ENCODE measurements at places on chromosomes 5 and 9.

DNA sequence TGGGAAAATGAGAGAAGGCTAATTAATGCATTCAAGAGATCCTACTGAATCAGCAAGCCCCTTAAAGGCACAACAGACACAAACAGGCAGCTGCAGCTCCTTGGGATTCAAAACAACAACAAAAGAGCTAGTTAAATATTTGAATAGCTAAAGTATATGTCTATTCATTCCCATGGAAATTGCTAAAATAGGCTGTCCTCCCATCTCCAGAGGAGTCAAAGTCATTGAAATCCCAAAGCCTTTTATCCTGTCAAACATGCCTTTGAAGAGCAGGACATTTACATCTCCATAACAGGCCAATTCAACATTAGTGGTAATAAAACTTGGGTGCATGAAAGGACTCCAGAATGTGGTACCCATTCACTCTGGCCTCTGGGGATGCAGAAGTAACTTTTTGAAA is 177.4 kb downstream of the NTRK2 start:
- no peak for DNase-seq

DNA sequence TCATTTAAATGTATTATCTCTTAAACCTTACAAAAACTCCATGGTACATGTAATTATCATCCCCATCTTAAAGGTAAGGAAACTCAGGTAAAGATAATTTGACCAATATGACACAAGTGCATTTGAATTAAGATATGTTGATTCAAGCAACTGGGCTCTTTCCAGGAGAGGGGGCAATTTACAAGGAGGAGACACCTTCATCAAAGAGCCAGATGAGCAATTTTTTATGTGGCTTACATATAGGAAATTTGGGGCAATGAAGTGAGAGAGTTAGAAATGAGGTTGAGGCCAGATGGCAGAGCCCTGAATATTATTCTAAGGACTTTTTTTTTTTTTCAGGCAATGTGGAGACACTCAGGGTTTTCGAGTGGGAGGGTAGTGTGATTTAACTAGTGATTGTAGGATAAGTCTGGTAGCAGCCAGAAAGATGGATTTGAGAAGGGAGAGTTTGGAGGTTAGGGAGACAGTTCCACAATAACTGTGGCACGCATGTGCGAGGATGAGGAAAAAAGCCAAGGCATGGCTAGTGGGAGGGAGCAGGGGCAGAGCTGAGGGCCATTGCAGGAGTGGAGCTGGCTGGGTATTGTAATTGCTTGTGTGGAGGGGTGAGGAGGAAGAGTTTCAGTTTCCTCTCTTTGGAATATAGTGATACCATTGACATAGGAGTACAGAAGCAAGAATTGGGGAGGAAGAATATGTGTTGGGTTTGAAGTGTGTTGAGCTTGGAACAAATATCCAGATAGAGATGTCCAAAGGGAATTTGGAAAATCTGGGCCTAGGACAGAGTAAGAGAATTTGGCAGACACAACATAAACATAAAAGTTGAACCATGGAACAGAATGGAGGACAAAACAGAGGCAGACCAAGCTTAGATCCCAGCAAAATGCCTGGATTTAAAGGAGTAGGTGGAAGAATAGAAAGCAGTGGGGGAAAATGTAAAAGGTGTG is 72.0 kb downstream of the ACTBL2 start:
- DNase-seq, result no peak

DNA sequence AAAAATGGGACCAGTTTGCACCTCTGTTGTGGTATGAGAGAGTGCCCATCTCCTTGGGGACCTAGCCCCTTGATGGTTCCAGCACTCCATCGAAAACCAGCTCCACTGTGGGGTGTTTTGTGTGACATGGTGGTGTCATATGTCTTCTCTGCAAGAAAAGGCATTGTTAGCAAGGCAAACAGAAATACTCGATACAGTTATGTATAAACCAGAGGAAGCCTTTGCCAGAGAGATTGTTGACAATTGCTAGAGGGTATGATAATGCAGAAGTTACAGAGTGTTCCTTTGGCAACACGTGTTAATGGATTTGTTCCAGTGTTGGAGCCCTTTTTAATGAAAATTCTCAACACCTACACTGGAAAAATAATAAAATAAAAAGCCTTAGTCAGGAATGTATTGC is 270.4 kb upstream of the DMRT1 start:
- no peak for DNase-seq

- no peak for DNase-seq
These were observed 168.8 kb upstream of the POC5 start for GRCh38 chr5:75885849-75886596.

GRCh38 chr9:135201711-135202110 is 114.2 kb downstream of the OLFM1 start:
- DNase-seq, result no peak

DNA sequence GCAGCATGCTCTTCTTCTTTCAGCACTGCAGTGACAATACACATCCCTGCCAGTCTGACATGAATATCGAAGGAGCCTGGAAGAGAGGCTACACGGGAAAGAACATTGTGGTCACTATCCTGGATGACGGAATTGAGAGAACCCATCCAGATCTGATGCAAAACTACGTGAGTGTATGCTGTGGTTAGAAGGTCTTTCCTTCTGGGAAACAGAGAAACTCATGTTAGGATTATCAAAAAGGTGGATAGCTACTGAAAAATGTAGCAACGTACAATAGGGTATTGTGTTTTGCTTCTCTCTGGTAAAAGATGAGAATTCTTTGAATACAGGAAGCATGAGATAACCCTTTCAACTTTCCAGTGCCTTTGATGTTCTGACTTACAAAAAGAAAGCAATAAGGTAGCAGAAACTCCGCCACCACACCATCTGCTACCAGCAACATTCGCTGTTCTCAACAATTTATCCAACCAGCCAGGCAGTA is 133.3 kb downstream of the PCSK5 start:
- no peak for DNase-seq

GRCh38 chr9:109005678-109006077 is 7.6 kb downstream of the CTNNAL1 start:
- no peak for DNase-seq

DNA sequence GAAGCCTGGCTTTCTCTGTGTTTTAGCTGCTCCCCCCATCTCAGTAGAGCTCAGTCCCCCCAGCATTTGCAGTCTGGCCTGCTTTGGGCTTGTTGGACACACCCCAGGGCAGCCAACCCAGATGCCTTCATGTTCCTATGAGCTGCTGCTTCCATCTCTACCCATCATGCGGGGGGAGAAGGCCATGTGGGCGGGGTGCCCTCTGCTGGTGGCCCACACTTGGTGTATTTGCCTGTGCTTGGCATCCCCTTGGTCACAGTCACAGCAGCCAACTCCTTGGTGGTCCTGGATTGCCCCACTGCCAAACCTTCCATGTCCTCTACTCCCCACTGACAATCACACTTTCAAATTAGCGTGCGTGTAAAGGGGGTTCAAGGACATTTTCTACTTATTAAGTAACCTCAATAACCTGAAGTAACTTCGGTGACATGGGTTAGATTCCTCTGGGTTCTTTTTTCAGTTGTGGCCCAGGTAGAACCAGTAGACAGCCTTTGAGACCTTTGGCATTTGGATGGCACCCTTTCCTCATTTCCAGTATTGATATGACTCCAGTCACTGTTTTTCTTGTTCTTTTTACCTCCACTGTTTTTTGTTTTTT is 42.8 kb downstream of the SNX30 start:
- peak; percentile 30 for DNase-seq

DNA sequence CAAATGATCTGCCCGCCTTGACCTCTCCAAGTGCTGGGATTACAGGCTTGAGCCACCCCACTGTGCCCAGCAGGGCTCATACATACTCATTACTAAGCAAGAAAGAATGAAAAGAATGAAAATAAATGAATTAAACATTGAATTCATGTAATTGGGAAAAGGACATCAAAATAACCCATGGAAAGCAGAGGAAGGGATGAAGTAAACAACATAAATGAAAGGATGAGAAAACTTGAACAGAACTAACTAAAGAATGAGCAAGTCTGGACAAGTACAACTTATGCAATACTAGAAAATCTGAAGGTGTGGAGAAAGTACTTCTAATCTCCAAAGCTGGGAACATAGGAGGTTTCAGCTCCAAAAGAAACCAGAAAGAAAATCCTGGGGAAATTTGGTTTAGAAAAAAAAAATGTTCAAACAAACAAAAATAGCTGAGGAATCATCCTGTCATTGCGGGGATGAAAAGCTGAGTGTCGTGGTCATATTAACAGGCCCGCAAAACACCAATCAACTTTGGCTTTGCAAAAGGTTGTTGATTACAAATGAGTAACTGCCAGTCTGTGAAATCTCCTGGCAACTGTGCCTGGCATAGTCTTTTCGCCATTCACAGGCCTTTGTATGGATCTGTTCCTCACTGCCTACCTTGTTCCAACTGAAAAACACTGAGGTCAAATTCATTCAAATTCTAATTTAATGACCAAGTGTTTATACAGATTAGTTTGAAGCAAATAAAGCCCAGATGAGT is 2.3 kb upstream of the AK3 start:
- DNase-seq, result no peak

DNA sequence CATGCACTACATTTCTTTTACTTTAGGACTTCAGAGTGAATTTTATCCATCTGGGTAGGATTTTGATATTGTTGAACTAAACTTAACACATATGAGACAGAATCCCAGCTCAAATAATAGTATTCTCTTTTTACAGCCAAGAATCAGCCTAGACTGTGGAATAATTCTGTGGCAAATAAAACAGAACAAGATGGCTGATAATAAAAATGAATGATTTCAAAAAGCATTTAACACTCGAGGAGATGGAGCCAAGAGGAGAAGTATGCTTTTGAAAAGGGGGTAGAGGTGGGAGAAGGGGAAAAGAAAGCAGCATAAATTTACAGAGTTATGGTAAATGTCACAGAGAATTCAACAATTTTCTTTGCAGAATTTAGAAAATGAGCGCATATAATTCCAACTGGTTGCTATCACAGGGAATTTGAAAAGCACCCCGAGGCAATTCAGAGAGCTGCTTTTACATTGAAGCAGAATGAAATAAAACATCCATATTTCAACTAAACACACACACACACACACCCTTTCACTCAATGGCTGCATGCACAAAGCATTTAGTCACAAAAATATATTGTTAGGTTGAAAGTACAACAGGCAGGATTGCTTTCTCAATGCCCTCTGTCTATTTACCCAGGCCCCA is 60.2 kb upstream of the DMAC1 start:
- no peak for DNase-seq

DNA sequence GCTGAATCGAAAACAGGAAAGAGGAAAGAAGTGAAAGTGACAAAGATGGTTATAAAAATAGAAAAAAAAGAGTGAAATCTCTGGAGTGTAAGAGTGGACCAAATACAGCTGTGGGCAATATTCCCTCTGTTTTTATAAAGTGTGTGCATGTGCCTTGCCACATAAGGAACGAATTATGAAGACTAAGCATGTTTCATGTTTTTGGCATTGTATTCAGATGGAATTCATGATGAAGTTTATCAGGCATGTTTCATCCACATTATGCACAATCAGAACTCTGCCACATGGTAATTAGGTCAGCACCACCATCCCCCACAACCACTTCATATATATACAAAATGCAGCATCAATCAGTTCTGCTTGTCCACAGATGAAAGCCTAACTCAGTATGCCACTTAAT is 348.0 kb downstream of the ZNF608 start:
- no peak for DNase-seq

DNA sequence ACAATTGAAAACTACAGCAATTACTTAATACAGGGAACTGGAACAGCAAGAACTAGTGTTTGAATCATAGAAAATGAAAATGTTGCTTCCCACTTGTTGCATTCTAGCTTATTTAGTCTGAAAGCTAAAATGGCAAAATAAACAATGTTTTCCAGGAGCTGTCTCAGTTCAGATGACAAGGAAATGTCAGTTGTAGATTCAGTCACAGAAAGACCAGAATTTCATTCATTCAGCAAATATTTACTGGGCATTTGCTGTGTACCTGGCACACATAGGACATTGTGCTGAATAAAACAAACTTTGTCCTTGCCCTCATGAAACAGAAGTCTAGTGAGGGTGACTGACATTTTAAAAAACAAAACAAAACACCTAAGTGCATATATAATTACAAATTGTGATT is 41.5 kb downstream of the GCNT4 start:
- no peak for DNase-seq

GRCh38 chr9:35193762-35194161 is 32.0 kb downstream of the UNC13B start:
- no peak for DNase-seq

DNA sequence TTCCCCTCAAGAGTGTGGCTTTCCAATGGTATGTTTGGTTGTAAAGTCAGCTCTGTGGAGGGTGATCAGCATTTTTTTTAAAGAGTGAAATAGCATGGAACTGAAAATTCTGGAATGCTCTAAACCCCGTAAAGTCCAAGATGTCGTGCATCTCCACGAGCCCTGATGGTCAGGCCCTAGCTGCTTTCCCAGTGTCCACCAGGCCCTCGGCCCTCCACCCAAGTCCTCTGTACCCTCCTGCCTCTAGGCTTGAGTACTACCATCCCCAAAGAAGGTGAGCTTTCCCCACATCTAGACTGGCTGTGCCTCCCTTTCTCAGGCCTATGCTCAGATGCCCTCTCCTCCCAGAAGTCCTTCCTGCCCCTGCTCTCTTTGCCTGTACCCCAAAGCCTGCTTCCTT is 280.3 kb downstream of the GADD45G start:
- no peak for DNase-seq

DNA sequence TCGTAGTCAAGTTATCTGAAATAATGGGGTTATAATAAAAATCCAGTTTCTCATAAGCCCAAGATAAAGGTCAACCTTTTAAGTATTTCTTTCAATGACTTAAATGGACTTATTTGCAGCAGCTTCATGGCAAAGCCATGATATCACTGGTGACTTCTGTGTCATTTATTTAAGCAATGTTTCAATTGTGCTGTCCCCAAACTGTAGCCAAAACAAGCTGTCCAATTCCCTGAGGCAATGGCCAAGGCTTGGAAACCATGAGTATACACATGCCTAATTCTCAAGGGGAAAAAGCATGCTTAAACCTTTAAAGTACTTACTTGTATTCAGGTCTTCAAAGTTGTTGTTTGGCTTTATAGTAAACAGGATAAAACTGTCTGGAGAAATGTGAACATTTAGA is 376.4 kb upstream of the TNC start:
- no peak for DNase-seq

- DNase-seq, result no peak
These were observed 17.3 kb upstream of the LPCAT1 start for GRCh38 chr5:1540831-1541701.

DNA sequence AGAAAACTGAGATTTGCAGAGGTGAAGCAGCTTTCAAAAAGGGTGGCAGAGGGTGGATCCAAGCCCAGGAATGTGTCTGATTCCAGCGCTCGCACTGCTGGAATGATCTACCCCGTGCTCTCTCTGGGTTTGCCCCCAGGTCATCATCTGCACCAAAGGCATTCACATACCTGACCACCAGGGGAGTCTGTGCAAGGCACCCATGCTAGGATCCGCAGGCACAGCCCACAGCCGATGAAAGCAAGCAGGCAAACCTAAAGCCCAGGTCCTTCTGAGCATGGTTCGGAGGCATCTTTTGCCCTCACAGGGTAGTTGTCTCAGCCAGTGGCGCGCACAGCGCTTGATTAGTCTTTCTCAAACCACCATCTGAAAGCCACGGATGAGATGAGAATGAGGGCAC is 56.6 kb downstream of the TEK start:
- no peak for DNase-seq

- no peak for DNase-seq
These were observed 24.9 kb upstream of the SMU1 start for GRCh38 chr9:33101104-33101951.
